ENCODE measurements at places on chromosomes 4 and X.

DNA sequence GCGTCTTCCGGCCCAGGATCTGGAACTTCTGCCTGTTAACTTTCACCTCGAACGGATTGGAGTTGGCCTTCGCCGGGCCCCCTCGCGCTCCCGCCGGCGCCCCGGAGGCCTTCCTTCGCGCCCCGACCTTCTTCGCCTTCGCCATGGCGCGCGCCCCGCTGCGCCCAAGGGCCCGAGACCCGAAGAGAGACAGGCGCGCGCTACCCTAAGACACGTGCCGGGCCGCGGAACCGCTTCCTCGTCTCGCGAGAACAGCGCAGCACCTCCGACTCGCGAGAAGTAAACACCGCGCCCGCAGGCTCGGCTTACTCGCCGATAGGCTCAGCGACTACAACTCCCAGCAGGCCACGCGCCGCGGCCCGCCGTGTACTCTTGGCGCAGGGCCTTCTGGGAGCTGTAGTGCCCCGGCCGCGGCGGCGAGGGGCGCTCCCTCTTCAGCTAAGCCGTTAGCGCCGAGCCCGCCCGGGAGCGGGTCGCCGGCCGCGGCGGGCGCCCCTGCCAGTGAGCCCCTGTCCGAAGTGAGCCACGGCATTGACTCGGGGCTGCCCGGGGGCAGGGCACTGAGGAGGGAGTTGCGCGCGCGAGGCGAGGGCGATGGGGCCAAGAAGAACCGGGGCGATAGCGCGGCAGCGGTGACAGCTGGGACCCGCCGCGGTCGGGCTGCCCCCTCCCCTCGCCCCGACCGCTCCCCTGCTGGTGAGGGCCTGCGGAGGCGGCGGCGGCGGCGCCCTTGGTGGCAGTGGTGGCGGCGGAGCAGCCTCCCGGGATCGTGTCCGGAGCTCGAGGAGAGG is at the start of the genes GRK4 and NOP14:
TSS of gene GRK4 (plus strand) at position 397 of the 791 bp plus-strand sequence. CDS start 500 bp downstream, outside the sequence.
TSS of gene NOP14 (minus strand) at position 232 of the 791 bp plus-strand sequence. CDS start at position 145, 87 bp downstream.
- peak within 1 kb of the TSS; percentile 93 for H3K4me3 ChIP-seq
- H3K36me3 ChIP-seq, result no peaks in the 10 kb centered on the region
- peak within 1 kb of the TSS; percentile 80 for H3K27ac ChIP-seq
- DNase-seq, result peak; percentile 96
- peaks cover 38% of the 10 kb centered on the region for H3K4me1 ChIP-seq

GRCh38 chrX:30895370-30895769 is 6.3 kb upstream of the TAB3 start:
- no peaks in the 10 kb centered on the region for H3K36me3 ChIP-seq
- no peak overlapping the region for H3K4me3 ChIP-seq
- no peak for DNase-seq
- no peak overlapping the region for H3K27ac ChIP-seq
- no peaks in the 10 kb centered on the region for H3K4me1 ChIP-seq

DNA sequence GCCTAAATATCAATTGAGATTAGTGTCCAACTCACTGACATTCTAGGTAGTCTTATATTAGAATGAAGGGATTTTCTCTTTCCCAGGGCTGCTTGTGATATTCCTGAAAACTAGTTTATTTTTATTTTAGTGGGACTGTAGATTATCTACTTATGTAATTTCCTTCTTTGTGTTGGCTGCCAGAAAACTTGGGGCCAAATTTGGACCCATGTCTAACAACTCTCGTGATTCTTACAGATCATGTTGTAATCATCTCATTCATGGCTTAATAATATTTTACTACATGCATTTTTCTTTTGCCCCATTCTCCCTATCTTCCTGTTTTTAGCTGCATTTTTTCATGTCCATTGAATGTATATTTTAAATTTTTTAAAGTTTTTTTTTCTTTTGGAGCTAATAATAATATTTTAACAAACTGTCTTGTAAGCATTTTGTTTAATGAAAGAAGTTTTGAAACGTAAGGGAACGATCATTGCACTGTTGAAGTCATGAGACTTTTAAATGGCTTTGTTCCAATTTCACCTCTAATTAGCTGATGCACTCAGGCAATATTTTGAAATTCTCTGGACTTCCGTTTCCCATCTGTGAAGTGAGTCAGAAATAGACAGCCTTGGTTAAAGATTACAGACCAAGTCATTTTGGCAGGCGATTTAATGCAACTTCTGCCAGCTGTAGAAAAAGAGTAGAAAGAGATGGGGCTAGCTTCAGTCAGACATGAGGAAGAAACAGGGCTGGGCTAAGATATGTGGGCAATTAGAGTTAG is 14.3 kb upstream of the TDO2 start:
- H3K27me3 ChIP-seq, result peaks cover 14% of the 10 kb centered on the region
- no peak overlapping the region for H3K27ac ChIP-seq
- H3K36me3 ChIP-seq, result no peaks in the 10 kb centered on the region
- H3K4me3 ChIP-seq, result no peak overlapping the region
- no peaks in the 10 kb centered on the region for H3K4me1 ChIP-seq
- DNase-seq, result no peak

DNA sequence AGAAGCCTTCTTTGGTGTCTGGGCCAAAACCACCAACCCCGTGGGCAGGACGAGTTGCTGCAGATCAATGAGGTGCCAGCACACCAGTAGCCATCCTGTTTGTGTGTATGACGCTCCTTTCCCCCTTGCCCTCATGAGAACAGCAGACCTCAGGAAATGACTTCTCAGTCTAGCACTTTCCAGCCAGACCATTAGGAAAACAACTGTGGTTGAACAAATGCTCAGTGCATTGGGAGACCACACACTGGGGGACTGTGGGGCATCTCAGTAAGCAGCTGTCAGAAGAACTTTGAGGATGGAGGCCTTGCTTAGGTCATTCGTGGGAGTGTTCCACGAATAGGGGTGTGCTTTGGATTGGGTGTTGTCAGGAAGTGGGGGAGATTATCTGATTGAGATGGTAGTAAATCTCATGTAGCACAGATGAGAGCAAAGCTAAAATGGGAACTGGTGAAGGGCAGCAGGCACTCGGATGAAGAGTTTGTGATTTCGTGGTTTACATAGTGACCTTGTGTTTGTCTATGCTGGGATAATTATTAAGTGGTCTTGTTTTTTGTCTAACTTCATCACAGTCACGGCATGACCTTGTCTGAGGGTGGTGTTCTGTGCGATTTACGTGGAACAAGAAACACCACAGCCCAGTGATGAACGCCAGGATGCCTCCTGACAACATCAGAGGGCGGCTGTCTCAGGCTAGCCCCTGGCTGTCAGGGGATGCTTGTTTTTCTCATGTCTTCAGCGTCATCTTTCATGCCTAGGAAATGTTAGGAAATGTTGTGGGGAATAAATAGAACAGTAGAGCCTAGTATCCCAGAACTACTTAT is 70.1 kb downstream of the USP46 start:
- H3K27ac ChIP-seq, result no peak overlapping the region
- H3K27me3 ChIP-seq, result no peaks in the 10 kb centered on the region
- no peaks in the 10 kb centered on the region for H3K4me1 ChIP-seq
- H3K36me3 ChIP-seq, result no peaks in the 10 kb centered on the region
- no peak for DNase-seq

GRCh38 chr4:1676605-1677525 is 7.2 kb downstream of the FAM53A start:
- H3K27ac ChIP-seq, result no peak overlapping the region
- no peaks in the 10 kb centered on the region for H3K27me3 ChIP-seq
- H3K36me3 ChIP-seq, result no peaks in the 10 kb centered on the region

- H3K36me3 ChIP-seq, result no peaks in the 10 kb centered on the region
- H3K4me1 ChIP-seq, result no peaks in the 10 kb centered on the region
- no peak overlapping the region for H3K4me3 ChIP-seq
- H3K27ac ChIP-seq, result no peak overlapping the region
- no peaks in the 10 kb centered on the region for H3K27me3 ChIP-seq
These were observed 228.2 kb upstream of the TENM3 start for GRCh38 chr4:182015014-182015413.

GRCh38 chr4:41409594-41409895 is 128.4 kb upstream of the LIMCH1 start:
- H3K4me3 ChIP-seq, result no peak overlapping the region
- no peak overlapping the region for H3K27ac ChIP-seq
- H3K27me3 ChIP-seq, result peaks cover 9% of the 10 kb centered on the region
- no peak for DNase-seq

- no peaks in the 10 kb centered on the region for H3K4me1 ChIP-seq
- H3K27me3 ChIP-seq, result no peaks in the 10 kb centered on the region
- no peak overlapping the region for H3K4me3 ChIP-seq
- no peak for DNase-seq
- peaks cover 50% of the 10 kb centered on the region for H3K36me3 ChIP-seq
- no peak overlapping the region for H3K27ac ChIP-seq
These were observed 51.7 kb downstream of the ARFIP1 start for GRCh38 chr4:152831416-152831815.

DNA sequence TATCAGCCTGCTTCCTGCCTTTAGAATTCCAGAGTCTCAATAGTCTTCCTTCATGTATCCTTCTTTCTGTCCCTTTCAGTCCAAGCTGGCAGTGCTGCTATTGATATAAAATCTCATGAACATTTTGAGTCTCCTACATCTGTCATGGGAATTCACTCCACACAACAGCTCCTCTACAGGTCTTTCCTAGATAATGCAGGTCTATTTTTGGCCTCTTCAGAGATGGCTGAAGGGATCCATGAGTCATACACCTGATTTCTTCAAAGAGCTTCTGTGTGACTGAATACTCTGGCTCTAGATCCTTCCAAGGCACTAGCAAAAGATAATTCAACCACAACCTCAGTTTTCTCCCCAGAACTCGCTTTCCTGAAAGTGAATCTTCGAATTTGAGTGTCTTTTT is 115.4 kb downstream of the STPG2 start:
- DNase-seq, result no peak
- no peaks in the 10 kb centered on the region for H3K4me1 ChIP-seq
- H3K36me3 ChIP-seq, result no peaks in the 10 kb centered on the region
- H3K4me3 ChIP-seq, result no peak overlapping the region
- no peaks in the 10 kb centered on the region for H3K27me3 ChIP-seq

DNA sequence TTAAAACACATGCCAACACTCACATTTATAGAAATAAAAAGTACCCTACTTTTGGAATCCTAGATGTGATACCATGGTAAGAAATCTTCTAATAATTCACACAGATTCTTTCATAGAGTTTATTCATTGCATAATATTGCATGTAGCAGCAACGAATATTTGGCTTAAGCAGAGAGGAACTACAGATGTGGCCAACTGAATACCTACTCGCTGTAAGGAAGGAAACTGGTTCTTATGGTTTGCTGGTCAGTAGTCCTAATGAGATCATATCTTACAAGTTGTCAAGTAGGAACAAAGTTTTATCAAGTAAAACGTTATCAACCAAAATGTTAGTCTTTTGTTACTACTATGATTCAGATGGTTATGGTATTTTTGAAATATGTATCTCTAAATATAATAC is 996.1 kb downstream of the PDHA2 start:
- no peaks in the 10 kb centered on the region for H3K27me3 ChIP-seq
- H3K36me3 ChIP-seq, result no peaks in the 10 kb centered on the region
- H3K27ac ChIP-seq, result no peak overlapping the region
- H3K4me1 ChIP-seq, result no peaks in the 10 kb centered on the region
- no peak for DNase-seq
- H3K4me3 ChIP-seq, result no peak overlapping the region

GRCh38 chr4:72390409-72390808 is 178.6 kb downstream of the ADAMTS3 start:
- H3K36me3 ChIP-seq, result no peaks in the 10 kb centered on the region
- no peak overlapping the region for H3K27ac ChIP-seq
- no peak for DNase-seq
- no peaks in the 10 kb centered on the region for H3K4me1 ChIP-seq

DNA sequence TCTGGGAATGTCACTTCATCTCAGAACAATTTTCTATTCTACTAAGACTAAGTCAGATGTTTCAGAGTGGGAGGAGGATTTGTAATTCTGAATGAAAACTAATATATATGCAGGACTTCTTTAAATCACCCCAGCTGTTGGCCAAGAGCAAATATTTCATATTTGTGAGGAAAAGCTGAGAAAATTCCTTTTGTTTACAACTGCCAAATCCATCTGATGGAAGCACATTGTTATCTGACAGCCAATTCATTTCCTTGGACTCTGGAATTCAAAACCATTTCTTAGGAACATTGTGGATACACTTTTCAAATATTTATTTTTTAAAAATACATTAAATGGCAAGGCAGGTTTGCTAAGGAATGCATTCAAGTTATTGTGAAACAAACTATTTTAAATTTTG is 8.0 kb downstream of the SLIT2 start:
- H3K27me3 ChIP-seq, result peaks cover 16% of the 10 kb centered on the region
- DNase-seq, result no peak
- no peaks in the 10 kb centered on the region for H3K4me1 ChIP-seq
- no peak overlapping the region for H3K4me3 ChIP-seq
- H3K27ac ChIP-seq, result no peak overlapping the region
- H3K36me3 ChIP-seq, result no peaks in the 10 kb centered on the region

- no peaks in the 10 kb centered on the region for H3K27me3 ChIP-seq
- no peaks in the 10 kb centered on the region for H3K36me3 ChIP-seq
- H3K4me3 ChIP-seq, result no peak overlapping the region
- no peaks in the 10 kb centered on the region for H3K4me1 ChIP-seq
- DNase-seq, result no peak
These were observed 119.1 kb downstream of the HPGD start for GRCh38 chr4:174403177-174403543.

GRCh38 chr4:160826339-160826679 is 1337.5 kb downstream of the FSTL5 start:
- H3K36me3 ChIP-seq, result no peaks in the 10 kb centered on the region
- H3K4me1 ChIP-seq, result no peaks in the 10 kb centered on the region
- no peaks in the 10 kb centered on the region for H3K27me3 ChIP-seq
- no peak for DNase-seq
- no peak overlapping the region for H3K27ac ChIP-seq

GRCh38 chrX:97616883-97617530 is 733.3 kb downstream of the RPA4 start:
- no peaks in the 10 kb centered on the region for H3K36me3 ChIP-seq
- no peak for DNase-seq
- H3K4me3 ChIP-seq, result no peak overlapping the region
- no peak overlapping the region for H3K27ac ChIP-seq
- H3K4me1 ChIP-seq, result no peaks in the 10 kb centered on the region

GRCh38 chrX:41301438-41301824 is 32.5 kb upstream of the DDX3X start:
- H3K4me3 ChIP-seq, result no peak overlapping the region
- no peak overlapping the region for H3K27ac ChIP-seq
- H3K4me1 ChIP-seq, result peaks cover 6% of the 10 kb centered on the region
- no peaks in the 10 kb centered on the region for H3K36me3 ChIP-seq
- no peak for DNase-seq
- H3K27me3 ChIP-seq, result no peaks in the 10 kb centered on the region

DNA sequence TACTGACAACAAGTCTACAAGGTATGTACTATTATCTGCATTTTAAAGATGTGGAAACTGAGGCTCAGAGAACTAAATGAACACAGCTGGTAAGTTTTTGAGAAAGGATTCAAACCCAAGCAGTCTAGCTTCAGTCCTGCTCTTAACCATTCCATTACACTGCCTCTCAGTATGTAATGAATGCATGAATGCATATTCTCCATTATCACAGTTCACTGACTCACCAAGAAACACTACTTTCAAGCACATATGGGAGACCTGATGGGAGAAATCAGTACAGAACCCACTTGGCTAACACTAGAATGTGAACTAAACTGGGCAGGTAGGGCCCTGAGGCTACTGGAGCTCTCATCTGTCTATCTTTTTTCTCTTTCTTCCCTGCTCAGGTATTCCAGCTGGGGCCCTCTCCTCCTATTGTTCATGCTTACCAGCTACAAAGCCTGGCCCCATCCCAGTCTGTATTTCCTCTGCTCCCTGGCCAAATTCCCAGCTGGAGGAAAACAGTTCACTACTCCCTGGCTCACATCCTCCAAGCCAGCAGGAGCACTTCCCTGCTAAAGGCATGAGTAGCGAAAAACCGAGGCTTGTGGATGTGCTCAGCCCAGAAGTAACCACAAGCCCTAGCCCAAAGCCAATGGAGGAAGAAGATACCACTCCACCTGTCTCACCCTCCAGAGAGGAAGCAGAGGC is 178.2 kb upstream of the ARHGEF9 start:
- H3K27ac ChIP-seq, result no peak overlapping the region
- no peaks in the 10 kb centered on the region for H3K4me1 ChIP-seq
- no peaks in the 10 kb centered on the region for H3K27me3 ChIP-seq
- DNase-seq, result no peak

Measured in naive B cell (primary cell).